ENCODE measurements at places on chromosomes 1 and 21. TPM values are rescaled to one million over a fixed set of nuclear protein-coding genes. Genes with fewer than 3 reads are reported as not detected.
A peak's percentile ranks its signal among the peaks of the same experiment; 100 is the strongest.

DNA sequence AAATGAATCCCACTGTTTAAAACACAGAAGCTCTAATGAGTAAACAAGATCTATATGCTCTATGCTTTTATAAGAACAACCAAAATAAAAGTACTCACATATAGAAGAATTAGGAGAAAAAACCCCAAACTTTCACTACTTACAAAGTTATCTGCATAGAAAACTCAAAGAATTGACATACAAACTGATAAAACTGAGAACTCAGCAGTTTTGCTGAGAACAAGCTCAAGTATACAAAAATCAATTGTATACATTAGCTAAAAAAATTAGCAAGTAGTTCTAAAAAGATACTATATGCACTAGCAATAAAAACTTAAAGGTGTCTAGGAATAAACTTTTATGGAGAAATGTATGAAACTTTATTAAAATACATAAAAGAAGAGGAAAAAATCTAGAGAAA, 186.2 kb upstream of the KAZN start:
- ATAC-seq = no peak

The NOL9 gene
- total RNA-seq = 29.7 TPM

The SYCP1 gene
- not detected for total RNA-seq

DNA sequence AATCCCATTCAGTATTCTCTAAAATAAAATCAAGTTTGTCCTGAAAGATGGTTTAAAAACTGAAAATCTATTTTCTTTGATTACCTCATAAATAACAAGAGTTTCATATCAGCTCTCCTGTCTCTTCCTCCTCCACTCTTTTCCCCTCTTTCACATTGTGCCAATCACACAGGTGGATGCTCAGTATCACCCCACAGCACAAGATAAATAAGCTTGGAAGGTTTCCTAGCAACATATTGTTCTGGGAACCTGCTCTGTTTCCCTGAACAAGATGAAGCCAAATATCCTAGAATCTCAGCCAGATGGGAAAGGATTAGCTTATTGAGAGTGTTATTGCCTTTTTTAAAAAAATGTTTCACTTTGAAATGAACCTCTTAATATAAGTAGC, 45.7 kb upstream of the CACYBP start:
- no peak for ATAC-seq

The PGM1 gene
- total RNA-seq = 95.6 TPM

The OLIG2 gene
- not detected for total RNA-seq

- no peak for ATAC-seq
Observed at GRCh38 chr1:62613890-62614289, 16.6 kb downstream of the ANGPTL3 start.

The IGSF21 gene
- 0.31 TPM for total RNA-seq

GRCh38 chr1:62288662-62289061, 30.6 kb downstream of the KANK4 start:
- no peak for ATAC-seq

GRCh38 chr1:228903434-228904071, 168.3 kb downstream of the RHOU start:
- no peak for ATAC-seq

DNA sequence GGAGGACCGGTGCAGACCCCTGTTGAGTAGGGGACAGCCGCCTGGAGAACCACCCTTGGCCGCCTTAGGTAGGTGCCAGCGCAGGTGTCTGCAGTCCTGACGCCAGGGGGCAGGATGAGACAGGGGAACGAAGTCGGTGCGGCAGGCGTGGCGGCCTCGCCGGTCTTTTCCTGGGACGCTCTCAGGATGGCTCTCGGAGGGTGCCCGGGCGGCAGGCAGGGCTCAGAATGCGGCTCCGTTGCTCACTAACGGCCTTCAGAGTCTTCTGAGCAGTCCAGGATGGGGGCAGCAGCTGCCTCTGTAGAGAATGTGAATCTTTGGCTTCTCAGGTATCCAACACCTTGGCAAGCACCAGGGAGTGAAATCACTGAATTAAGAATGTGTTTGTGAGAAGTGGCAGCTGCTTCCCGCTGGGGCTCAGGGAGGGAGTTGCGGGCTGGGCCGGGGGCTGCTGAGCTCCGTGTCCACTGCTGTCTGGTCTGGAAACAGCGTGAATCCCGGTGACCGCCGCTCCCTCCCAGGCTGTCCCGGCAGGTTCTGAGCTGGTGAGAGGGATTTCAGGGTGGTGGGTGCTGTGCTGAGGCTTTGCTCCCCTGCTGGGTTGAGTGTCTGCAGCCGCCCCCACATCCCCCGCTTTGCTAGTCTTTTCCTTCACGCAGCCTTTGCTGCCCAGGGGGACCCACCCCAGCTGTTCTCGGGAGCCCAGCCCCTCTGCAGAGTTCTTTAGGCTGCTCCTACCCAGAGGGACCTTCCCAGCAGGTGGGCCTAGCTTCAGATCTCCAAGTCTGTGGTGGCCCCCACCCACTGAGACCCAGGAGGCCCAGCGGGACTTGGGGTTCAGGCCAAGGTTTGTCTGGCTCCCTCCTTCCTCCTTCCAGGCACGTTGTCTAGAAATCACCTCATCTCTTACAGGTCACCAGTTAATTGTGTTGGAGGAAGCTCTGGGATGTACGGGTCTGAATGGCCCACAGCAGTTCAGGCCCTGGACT, 11.1 kb upstream of the C1orf174 start:
- peak; percentile 56 for ATAC-seq

The LEMD1 gene
- not detected for total RNA-seq

DNA sequence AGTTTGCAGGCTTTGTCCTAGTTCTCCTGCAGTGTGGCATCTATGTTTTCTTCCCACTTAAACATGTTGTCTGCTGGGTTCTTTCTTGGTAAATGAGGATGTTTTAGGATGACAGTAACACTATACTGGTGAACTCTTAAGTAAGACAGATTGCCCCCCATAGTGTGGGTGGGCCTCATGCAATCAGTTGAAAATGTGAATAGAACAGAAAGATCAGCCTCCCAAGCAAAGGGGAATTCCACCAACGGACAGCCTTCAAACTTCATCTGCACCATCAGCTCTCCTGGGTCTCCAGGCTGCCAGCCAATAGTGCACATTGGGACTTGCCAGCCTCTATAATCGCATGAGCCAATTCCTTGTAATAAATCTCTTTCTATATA, 10.7 kb upstream of the TARBP1 start:
- ATAC-seq = no peak

The SIM2 gene
- 2.3 TPM for total RNA-seq

DNA sequence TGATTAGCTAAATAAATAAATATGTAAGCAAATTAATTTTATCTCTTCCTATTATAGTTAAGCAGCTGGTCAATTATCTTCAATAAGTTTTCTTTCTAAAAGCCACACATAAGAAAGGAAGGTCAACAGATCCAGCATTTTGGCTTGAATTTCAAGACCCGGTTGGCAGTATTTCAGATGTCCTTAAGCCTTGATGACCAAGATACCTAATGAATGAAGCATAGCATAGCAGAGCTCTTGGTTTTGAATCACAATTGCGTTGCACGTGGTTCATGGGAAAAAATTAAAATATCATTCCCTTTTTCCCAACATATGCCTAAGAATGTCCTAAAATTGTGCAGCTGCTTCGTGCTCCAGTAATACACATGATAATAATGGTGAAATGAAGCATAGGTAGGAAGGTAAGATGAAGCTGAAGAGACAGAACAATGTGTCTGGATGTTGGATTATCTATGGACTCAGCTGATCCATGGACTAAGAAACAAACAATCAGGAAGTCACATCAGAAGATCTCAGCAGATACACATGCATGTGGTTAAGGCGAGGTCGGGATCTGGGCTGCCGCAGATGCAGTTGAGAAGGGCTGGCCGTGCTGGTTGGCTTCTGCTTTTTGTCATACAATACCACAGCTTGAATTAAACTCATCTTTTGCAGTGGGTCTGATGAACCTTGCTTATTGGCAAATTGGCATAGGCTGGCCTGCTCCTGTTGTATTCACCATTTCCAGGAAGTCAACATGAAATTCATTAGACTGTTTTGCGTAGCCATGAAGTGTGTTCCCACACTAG, 284.9 kb upstream of the RUNX1 start:
- ATAC-seq = no peak

The DCST2 gene
- total RNA-seq = not detected

The BRINP3 gene
- total RNA-seq = 24.7 TPM

- no peak for ATAC-seq
Observed at GRCh38 chr1:9355503-9355902, 62.8 kb downstream of the SPSB1 start.

The KPRP gene
- not detected for total RNA-seq
